ENCODE measurements at places on chromosomes 1 and 21.

- no peak for DNase-seq
Measured at GRCh38 chr1:59057211-59057694, 239.6 kb upstream of the FGGY start.

DNA sequence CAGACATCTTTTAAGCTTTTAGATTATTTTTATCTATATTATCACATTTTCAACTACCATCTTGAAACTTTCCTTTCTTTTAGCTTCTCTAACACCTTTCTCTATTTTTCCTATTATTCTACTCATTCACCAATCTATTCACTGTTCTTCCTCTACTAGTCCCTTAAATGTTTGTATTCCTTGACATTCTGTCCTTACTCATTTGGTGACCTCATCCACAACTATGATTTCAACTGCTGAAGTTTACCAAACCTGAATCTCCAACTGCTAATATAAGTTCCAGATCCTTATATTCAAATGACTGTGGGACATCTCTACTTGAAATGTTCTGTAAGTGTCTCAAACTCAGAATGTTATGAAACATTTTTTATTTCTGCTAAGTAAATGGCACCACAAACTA, 49.2 kb downstream of the TUT4 start:
- no peak for DNase-seq

- DNase-seq: no peak
Measured at GRCh38 chr1:224201383-224201782, 18.3 kb downstream of the DEGS1 start.

DNA sequence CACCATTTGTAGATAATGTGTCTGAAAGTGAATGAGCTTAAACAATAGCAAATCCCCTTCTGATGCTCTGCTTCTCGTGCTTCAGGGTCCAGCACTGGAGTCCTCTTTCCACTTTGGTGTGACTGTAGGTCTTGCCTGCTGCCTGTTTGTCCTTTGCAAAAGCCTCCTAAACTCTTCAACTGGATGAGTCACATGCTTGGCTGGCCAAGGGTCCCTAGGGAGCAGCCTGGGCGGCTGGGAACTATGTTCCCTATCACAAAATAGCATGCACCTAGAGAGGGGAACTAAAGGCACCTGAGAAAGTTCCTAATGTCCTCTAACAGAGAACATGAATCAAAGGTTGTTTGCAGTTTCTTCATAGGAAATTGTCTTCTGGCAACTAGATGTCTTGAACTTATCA, 607.2 kb upstream of the PLXNA2 start:
- DNase-seq: no peak

- no peak for DNase-seq
Measured at GRCh38 chr1:70720521-70720920, 309.5 kb downstream of the CTH start.

GRCh38 chr1:166915941-166916340, 39.9 kb upstream of the TADA1 start:
- no peak for DNase-seq

GRCh38 chr1:118250232-118250631, 65.2 kb upstream of the SPAG17 start:
- no peak for DNase-seq

DNA sequence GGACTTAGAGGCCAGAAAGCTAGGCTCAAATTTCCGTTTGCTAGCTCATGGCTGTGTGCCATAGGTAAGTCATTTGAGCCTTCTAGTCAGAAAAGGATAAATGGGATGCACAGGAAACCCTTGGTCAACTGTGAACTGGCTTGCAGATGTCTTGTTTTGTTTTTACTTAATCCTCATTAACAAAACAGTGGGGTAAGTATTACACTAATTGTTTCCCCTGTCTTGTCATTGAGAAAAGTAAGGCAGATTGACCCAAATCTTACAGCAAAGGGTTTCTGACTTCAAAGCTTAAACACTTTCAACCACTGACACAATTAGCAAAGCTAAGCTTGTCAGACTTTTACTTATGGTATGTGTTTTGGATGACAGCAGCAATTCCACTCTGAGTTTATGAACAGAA, 291.3 kb downstream of the NTNG1 start:
- DNase-seq: no peak

DNA sequence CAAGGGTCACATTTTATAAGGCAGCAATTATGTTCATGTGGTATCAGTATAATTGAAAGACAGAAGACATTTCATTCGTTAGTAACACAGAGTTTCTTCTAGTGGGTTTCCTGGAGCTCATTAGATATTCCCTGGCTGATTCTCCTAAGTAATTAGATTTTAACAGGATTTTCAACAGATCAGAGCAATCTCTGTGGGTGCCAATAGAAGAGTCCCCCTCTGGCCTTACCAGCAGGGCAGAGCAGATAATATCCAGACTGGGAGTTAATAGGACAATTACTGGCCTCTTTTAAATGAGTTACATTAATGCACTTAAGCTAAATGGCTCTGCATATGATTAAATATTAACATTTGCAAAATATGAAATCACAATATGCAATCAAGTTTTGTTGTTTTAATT, 74.2 kb upstream of the FOXD3 start:
- DNase-seq: no peak

DNA sequence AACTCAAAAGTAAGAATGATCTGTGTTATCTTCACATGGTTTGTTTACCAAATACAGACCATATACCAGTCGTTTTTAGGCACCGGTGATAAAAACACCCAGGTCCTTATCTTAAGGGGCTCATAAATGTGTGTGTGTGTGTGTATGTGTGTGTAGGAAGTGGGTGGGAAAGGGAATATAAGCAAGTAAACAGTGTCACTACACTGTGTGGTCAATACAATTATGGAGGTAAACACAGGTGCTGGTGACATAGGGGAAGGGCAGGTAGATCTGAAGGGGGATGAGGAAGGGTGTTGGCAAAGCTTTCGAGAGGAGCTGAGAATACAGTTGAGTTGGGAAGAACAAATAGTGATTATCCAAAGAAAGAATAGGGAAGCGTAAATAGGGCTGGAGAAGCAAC, 19.1 kb upstream of the MRPS6 start:
- no peak for DNase-seq

GRCh38 chr1:34924759-34925555, 4.5 kb downstream of the DLGAP3 start:
- peak; percentile 29 for DNase-seq

DNA sequence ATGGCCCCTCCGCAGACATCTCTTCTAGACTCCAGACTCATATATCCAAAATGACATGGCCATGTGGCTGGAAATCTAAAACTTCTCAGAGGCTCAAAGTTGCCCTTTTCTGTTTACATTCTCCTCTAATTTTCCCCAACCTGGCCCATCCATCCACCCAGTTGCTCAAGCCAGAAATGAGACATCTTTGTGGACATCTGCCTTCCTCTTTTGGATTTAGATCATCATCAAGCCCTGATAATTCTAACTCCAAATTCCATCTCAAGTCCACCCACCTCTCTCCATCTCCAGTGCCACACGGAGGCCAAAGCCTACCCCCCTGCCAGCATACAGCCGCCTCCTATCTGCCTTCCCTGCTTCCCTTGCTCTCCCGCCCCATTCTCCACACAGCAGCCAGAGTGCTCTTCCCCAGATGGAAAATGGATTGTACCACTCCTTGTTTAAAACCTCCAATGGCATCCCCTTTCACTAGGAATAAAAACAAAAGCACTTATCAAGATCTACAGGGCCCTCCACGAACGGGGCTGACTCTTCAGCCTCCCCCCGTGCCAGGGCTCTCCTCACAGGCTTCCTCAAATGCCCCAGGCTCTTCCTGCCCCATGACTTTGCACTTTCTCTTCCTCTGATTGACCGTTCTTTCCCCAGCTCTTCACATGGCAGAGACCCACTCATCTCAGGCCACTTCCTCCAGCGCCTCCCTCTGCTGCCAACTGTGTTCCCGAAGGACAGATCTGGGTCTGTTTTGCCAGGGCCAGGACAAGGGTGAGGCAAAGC, 40.1 kb downstream of the SYT6 start:
- DNase-seq: no peak

DNA sequence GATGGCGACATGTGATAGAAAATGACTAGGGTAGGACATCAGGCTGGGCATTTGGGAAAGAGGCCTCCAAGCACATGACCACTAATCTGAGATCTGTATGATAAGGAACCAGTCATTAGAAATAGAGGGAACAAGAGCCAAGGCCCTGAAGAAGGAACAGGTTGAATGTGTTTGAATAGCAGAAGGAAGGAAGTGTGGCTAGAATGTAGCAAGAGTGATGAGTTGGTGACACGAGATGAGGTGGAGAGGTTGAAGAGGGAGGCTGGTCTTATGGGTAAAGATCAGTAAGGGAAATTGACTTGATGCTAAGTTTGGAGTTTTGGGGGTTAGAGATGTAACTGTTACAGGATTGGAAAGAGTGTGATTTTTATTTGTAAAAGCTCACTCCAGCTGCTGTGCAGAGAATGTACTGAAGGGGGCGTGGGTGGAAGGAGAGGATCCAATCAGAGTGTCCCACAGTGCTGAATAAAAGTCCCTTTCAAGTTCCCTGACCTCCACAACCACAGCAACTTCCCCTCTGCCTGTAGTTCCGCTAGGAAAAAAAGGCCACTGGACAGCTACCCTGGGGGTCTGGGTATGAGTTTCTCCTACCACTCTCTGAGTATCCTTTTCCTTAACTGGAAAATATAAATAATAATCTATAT, 295.0 kb downstream of the OMA1 start:
- DNase-seq: no peak

Data from GM18507 (cell line).